Astrocyte (in vitro differentiated cells and primary cell): ENCODE measurements at places on chromosomes 4 and X. TPM values are rescaled to one million over a fixed set of nuclear protein-coding genes. Genes with fewer than 3 reads are reported as not detected.
A peak's percentile ranks its signal among the peaks of the same experiment; 100 is the strongest.

- no peak for DNase-seq
- H3K4me1 ChIP-seq: no peaks in the 10 kb centered on the region
- H3K27ac ChIP-seq: no peak overlapping the region
Observed at GRCh38 chr4:101291198-101291597, 56.1 kb downstream of the PPP3CA start.

DNA sequence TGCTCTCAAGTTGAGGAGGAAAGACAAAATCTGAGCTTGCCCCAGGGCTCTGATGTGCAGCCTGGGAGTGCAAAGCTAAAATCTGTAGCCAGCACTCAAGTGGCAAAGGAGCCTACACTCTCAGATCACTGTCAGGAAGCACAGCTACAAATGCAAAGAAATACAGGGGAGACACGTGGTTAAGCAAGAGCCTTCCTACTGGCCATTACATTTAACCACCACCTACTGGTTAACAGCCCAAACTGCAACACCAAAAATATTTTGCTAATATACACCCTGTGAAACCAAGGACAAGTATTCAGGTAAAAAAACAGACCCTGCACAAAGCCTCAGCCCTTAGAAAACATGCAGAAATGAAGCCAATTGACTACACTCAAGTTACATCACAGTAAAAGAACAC is 170.4 kb upstream of the FGF16 start:
- H3K27ac ChIP-seq: no peak overlapping the region
- H3K27me3 ChIP-seq: no peaks in the 10 kb centered on the region
- no peak overlapping the region for H3K4me3 ChIP-seq

GRCh38 chr4:173466101-173466500 is 63.9 kb downstream of the HAND2 start:
- no peak overlapping the region for H3K27ac ChIP-seq
- no peaks in the 10 kb centered on the region for H3K27me3 ChIP-seq
- no peaks in the 10 kb centered on the region for H3K4me1 ChIP-seq
- no peak overlapping the region for H3K4me3 ChIP-seq
- no peaks in the 10 kb centered on the region for H3K36me3 ChIP-seq

DNA sequence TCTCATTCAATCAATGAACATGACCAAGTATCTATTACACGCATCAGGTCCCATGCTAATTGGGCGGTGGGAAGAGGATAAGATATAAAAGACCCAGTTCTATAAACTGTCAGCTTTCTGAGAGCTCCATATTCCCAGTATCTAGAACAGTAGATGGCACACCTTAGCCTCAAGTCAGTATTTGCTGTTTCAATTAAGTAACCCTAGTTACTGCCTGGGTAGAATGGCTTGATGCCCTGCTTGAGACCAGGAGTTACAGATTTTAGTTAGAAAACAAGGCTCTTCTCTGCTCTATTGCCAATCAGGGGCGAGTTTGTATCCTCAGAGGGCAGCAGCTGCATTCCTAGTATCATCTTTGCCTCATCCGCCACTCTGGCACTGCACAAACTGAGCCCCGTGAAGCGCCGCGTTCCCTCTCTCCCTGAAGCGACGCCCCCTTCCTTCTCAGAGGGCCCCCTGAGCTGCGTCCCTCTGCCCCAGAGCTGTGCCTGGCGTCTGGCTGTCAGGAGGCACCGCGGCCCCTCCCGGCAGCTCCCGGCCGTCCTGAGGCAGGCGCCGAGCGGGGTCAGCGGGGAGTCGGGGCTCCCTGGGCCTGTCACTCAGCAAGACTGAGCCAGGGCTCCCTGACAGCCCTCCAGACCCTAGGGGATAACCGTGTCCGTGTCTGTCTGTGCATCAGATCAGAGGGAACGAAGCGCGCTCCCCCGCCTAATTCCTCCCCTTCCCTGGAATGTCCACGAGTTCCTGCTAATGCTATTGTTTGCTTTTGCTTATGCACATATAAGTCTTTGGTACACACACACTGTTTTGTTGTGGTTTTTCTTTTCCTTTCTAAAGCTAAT is 212.4 kb upstream of the TTC29 start:
- H3K27ac ChIP-seq: peak overlapping the region; percentile 46
- no peaks in the 10 kb centered on the region for H3K27me3 ChIP-seq
- H3K36me3 ChIP-seq: no peaks in the 10 kb centered on the region
- H3K4me1 ChIP-seq: no peaks in the 10 kb centered on the region
- H3K4me3 ChIP-seq: peak overlapping the region; percentile 62
- peak; percentile 35 for DNase-seq

Gene PPP3CA
- 101 and 103 TPM in 2 replicates for total RNA-seq

Gene XKRX
- total RNA-seq: not detected in 2 replicates

DNA sequence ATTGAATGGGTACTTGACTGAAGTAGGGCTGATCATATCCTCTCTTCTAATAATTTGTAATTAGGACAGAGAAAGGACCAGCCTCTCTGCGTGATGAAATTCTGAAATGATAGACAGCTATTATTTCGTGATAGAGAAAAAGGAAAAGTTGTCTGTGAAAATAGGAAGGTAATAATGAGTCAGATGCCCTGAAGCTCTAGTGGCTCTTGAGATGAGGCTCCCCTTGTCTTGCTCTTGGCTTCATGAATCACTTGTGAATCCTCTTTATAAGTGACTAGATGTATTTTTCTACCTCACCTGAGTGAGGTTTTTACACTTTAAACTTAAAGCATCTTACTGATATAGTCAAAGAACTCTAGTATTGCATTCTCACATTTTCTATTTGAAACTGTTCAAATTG is 888.9 kb downstream of the PCDH18 start:
- H3K27me3 ChIP-seq: no peaks in the 10 kb centered on the region
- no peaks in the 10 kb centered on the region for H3K36me3 ChIP-seq
- no peak overlapping the region for H3K27ac ChIP-seq
- no peak for DNase-seq
- H3K4me1 ChIP-seq: no peaks in the 10 kb centered on the region

DNA sequence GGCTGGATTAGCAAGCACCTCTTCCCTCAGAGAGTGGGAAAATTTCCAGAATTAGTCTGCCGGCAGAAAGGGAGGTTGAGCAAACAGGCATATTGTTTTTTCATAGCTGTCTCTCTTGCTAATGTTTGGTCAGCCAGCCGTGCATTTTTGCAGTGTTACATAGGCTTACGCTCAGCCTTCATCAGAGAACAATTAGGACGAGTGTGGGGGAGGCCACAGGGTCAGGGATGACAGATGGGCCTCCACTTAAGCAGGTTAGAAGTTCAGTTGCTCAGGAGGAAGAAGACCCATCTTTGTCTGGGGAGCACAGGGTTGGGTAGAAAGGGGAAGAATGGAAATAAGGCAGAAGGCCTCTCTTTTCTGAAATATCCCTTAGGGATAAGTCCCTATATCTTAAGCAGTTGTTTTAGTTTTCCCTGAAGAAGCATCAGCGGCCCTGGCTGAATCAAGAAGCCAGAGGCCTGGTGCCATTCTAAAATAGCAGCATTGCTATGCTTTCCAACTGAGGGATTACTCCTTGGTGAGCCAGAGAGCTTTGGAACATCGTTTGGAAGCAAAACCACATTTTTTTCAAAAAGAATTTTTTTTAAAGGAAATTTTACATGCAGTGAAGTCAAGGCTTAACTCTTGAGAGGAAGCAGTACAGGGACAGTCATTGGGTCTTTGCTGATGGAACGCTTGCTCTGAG is 118.8 kb downstream of the SMIM20 start:
- no peaks in the 10 kb centered on the region for H3K27me3 ChIP-seq
- peak overlapping the region; percentile 58 for H3K27ac ChIP-seq
- H3K4me1 ChIP-seq: peaks cover 19% of the 10 kb centered on the region
- H3K36me3 ChIP-seq: no peaks in the 10 kb centered on the region

- no peak overlapping the region for H3K4me3 ChIP-seq
- DNase-seq: peak; percentile 33
- H3K27ac ChIP-seq: no peak overlapping the region
- H3K36me3 ChIP-seq: no peaks in the 10 kb centered on the region
Observed at GRCh38 chr4:179692222-179692621, 2250.0 kb upstream of the AGA start.

- no peaks in the 10 kb centered on the region for H3K4me1 ChIP-seq
- no peaks in the 10 kb centered on the region for H3K36me3 ChIP-seq
- no peak for DNase-seq
Observed at GRCh38 chr4:30553151-30553550, 167.0 kb upstream of the PCDH7 start.

DNA sequence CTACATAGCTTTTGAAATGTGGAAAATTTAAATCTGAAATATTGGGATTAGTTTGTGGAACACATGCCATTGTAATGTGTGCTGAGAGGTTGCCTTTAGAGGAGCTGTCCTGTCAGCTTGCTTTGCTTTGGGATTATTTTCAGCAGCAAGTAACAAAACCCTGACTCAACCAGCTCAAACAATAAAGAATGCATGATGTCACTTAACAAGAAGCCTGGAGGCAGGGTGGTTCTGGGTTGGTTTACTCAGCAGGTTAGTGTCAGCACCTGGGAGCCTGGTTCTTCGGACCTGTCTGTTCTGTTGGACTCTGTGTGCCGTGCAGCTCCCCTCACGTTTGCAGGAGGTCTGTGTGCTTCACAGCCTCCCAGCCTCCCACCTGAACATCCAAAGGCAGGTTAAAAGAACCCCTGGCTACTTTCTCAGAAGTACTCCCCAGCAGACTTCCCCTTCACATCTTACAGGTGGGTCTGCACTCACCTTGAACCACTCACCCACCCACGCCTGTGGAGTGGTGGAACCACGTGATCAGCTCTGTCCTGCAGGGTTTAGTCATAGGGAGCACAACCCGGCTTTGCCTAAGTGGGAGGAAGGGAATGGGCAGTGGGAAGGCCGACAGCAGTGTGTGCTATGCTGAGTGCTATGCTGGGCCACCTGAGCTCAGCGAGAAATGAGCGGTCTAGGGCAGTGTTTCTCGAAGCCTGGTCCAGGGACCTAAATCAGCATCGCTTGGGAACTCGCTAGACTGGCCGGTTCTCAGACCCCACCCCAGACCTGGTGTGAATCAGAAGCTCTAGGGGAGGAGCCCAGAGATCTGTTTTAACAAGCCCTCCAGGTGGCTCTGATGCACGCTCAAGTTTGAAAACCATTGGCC is 20.4 kb downstream of the TMEM131L start:
- H3K27ac ChIP-seq: peak overlapping the region; percentile 78
- H3K36me3 ChIP-seq: no peaks in the 10 kb centered on the region
- no peak overlapping the region for H3K4me3 ChIP-seq
- peaks cover 46% of the 10 kb centered on the region for H3K4me1 ChIP-seq

Gene PABPC1L2B
- 0.14 TPM in 1 of 2 replicates, not detected in the other for total RNA-seq

DNA sequence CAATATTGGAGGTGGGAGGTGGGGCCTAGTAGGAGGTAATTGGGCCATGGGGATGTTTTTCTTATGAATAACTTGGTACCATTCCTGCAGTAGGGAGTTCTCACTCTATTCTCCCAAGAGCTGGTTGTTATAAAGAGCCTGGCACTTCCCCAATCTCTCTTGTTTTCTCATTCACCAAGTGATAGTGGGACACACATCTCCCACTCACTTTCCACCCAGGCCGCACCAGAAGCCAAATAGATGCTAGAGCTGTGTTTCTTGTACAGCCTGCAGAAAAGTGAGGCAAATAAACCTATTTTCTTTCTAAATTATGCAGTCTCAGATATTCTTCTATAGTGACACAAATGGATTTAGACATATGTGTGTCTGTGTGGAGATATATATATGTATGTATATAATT is 117.6 kb downstream of the ANKRD50 start:
- H3K27me3 ChIP-seq: no peaks in the 10 kb centered on the region
- no peaks in the 10 kb centered on the region for H3K4me1 ChIP-seq
- no peak overlapping the region for H3K4me3 ChIP-seq
- H3K27ac ChIP-seq: no peak overlapping the region
- no peak for DNase-seq
- H3K36me3 ChIP-seq: no peaks in the 10 kb centered on the region

Gene TCEAL2
- total RNA-seq: 1.0 and 1.8 TPM in 2 replicates

Gene STK32B
- total RNA-seq: 2.1 and 2.9 TPM in 2 replicates

Gene CACNA1F
- total RNA-seq: not detected in 2 replicates

DNA sequence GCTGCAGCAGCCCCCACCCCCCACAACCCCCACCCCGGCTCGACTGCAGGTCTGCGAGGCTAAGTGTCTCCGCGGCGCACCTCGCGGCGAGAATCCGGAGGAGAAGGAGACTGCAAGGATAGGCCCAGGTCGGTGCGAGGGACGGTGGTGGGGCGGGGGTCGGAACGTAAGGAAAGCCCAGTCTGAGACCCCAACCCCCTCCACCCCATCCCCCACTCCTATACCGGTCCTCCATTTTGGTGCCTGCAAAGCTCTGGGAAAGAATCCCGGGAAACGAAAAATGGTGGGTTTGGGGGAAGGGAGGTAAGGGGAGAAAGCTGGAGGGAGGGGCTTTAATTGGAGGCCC is 614 bp downstream of the BEX3 start:
- peak; percentile 11 for DNase-seq
- H3K27me3 ChIP-seq: no peaks in the 10 kb centered on the region
- H3K27ac ChIP-seq: peak overlapping the region; percentile 68
- no peaks in the 10 kb centered on the region for H3K4me1 ChIP-seq
- peak overlapping the region; percentile 71 for H3K4me3 ChIP-seq
- no peaks in the 10 kb centered on the region for H3K36me3 ChIP-seq

DNA sequence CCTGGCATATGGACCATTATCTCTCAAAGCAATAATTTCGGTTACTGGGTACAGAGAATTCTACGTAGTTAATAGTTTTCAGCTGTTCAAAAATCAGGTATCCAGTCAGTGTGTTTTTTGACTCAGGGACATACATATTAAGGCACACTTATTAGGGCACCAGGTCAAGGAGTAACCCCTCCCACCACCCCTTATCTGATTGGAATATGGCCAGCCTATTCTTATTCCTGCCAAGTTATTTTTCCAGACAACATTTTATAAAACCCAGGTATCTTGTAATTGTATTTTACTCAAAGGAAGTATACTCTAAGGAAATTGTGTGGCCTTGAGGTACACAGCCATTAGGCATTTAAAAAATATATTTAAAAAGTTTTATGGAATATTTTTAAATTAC is 4.3 kb downstream of the ZFX start:
- no peak for DNase-seq
- no peak overlapping the region for H3K4me3 ChIP-seq
- no peak overlapping the region for H3K27ac ChIP-seq
- H3K27me3 ChIP-seq: no peaks in the 10 kb centered on the region
- peaks cover 11% of the 10 kb centered on the region for H3K4me1 ChIP-seq

DNA sequence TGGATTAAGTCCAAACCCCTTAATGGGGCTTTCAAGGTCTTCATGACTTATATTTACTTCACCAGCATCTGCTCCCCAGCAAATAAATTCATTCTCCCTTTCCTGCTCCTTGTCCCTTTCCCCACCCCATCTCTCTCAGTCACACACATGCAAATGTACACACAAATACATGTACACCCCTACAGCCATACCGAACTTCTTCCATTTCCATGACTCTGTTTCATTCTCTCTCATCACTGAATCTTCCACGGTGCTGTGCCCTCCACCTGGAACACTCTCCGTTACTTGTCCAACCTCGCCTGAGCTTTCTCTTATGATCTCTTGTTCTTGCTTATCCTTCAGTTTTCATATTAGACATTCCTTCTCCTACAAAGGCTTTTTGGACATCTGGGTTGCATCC is 22.0 kb upstream of the RPA4 start:
- no peaks in the 10 kb centered on the region for H3K27me3 ChIP-seq
- no peak overlapping the region for H3K27ac ChIP-seq
- H3K4me3 ChIP-seq: no peak overlapping the region
- H3K36me3 ChIP-seq: no peaks in the 10 kb centered on the region
- DNase-seq: no peak

DNA sequence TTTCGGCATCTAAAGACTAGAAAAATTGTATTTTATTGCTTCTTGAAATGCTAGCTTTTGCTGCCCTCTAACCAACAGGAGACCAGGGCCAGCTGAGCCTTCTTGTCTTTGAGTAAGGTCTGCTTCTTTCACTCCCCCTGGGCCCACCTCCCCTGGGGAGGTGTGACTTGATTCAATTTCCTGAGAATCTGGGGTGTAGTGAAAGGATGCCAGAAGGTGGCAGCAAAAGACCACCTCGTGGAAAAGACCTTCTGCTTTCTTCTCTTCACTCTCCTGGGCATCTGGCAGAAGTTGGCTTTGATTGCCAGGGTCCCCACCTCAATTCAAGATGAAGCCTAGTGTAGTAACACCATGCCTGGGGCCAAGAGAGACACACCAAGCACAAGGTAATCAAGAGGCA is 96.5 kb upstream of the MAOA start:
- no peaks in the 10 kb centered on the region for H3K36me3 ChIP-seq
- no peaks in the 10 kb centered on the region for H3K4me1 ChIP-seq
- peak; percentile 9 for DNase-seq
- H3K27ac ChIP-seq: no peak overlapping the region
